ENCODE measurements at places on chromosomes 4 and X.

GRCh38 chr4:105556206-105556605, 3.8 kb downstream of the ARHGEF38 start:
- DNase-seq = no peak

GRCh38 chr4:109419679-109420078, 13.9 kb upstream of the SEC24B start:
- no peak for DNase-seq

DNA sequence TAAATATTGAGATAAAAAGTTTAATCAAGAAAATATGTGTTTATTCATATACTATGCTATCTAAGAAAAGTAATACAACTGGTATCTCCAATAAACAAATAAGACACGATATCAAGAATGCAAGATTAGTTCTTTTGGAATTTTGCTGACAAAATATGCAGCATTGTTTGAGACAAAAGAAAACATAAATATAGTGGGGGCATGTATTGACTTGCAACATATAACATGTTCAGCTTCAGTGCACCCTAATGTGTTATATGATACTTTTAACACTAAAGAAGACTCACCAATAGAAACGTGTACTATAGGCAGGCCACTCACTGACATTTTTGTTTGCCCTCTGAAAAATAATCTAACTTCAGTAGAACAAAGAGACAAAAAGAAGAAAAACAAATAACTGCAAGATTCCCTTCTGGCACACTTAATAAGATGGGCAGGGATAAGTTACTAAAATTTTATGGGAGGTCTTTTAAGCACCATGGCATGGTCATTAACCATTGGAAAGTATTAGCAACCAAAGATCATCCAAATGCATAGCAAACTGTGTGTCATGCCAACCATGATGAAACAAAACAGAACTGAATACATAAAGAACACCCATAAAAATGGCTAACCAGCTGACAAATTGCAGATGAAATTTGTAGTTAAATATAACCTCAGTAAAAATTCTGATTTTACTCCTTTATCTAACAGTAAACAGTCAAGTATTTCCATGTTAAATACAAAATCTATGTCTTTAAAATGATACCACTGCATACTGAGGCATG, 447.9 kb upstream of the FAM241A start:
- no peak for DNase-seq

DNA sequence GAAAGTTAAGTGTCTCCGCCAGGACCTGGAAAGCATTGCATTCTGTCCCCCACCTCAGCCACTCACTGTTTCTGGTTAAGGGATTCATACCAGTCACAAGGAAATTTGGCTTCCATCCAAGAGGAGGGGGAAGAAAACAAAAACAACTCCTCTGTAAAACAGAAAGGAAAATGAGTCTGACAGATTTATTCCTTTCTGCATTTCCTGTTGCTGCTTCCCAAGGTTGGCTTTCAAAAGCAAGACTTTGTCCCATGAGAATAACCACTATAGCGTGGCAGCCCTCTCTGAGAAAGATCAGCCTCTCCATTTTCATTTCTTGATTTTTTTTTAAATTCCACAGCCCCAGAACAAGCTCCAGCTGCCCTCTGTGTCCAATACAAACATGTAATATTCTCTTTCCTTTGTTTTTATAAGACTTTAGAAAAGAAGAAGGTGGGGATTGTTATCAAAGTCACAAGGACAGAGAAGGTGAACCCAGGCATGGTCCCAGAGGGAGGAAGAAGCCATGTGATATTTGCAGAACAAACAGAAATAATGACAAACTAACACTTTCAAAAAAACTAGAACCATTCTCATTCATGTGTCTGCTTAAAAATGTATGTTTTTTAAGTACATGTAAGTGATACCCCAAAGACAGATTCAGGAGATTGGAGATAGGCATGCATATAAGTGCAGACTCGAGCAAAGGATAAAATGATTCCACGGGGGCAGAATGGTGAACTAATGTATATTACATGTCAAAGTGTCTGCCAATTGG, 90.7 kb upstream of the DCLK2 start:
- no peak for DNase-seq

- no peak for DNase-seq
Measured at GRCh38 chrX:69025802-69026301, 139.4 kb downstream of the PJA1 start.

GRCh38 chr4:41204400-41204978, 9.9 kb downstream of the APBB2 start:
- no peak for DNase-seq

- DNase-seq = no peak
Measured at GRCh38 chr4:6233929-6234328, 33.6 kb upstream of the JAKMIP1 start.

GRCh38 chr4:64146030-64146429, 263.2 kb downstream of the TECRL start:
- DNase-seq = no peak

DNA sequence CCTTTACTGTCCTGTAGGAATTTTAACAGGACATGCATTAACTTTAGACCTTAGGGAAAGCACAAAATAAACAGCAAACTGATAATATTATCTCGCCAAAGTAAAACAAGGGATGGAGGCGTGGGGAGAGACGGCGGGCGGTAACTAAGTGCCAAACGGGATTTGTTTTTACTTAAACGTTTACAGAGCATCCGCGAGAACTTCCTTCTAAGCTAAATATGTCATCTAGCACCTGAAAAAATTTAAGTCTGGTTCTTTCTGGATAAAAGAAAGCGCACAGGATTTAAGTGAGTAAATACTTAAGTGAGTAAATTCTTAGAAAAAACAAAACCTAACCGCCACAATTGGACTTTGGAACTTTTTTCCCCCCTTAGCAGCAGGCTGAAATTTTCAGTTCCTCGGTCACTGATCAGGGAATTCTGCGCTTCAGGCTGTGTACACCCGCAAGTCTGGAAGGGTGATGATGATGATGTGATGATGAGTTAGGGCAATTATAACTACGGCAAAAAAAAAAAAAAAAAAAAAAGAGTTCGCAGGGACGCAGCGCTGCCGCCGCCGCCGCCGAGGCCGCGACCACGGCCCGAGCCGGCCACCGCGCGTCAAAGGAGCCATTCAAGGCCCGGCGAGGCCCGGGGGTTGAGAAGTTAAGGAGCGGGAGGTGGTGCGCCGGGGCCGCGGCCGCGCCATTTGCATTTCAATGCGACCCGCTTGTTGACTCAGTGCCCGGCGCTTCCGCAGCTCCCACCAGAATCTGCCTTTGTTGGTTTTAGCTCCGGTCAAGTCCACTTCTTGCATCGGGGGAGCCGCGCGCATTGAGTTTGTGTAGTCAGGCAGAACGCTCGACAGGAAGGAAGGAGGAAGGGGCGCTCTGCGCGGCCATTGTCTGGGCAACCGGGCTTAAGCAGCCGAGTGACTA, 108.8 kb downstream of the SPRY1 start:
- no peak for DNase-seq

Data from stimulated activated CD4-positive, alpha-beta T cell treated with anti-CD3 and anti-CD28 coated beads, TNF-alpha, amount 100 ng/mL, for 1 hour (primary cell).